ENCODE measurements at places on chromosomes 3 and 15.

GRCh38 chr3:41521010-41521655, 321.8 kb downstream of the CTNNB1 start:
- no peak for DNase-seq

GRCh38 chr3:159252772-159253384, 451.0 kb downstream of the MFSD1 start:
- DNase-seq: no peak

GRCh38 chr3:125108833-125109535, 53.2 kb upstream of the HEG1 start:
- DNase-seq: no peak

GRCh38 chr3:49716169-49716568, 3.3 kb downstream of the AMIGO3 start:
- no peak for DNase-seq

DNA sequence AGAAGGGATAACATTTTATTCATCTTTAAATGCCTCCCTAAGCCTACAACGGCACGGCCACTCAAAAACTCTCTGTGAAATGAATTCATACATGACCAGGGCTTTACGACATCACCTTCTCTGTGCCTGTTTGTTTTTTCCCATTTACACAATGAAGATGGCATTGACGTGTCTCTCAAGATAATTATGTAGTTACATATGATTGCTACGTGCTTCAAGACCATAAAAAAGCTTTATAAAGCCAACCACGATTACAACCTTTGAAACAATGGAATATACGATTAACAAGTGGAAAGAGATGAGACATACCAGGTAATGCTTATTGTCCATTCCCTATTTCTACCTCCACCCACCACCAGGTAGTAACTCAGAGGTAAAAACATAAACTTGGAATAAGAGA, 168.4 kb downstream of the P3H2 start:
- DNase-seq: no peak

DNA sequence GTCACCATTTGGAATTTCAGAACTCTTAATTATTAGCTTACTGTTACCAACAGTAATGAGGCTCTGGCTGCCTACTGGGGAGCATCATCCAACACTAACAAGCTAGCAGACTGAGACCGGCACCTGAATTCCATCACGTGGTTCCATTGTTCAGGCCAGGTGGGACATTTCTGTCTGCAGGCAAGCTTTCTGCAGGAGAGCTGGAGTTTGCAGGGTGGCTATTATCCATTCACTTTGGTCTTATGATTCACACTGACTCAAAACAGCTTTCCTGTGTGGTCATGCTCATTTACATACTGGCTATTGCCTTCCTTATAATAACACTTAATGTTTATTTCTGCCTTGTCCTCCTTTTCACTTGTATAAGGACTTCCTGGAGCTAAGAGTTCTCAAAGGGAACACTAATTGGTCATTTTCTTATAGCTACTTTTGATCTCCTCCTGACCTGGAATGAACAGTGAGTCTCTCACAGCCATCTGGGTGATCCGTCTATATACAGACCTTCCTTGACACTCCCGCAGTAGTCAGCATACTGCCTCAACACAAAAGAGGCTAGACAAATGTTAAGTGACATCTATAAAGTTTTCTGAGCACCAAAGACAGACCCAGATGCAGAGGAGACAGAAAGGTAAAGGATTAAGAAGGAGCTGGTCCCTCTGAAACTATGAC, 695.4 kb downstream of the FHIT start:
- DNase-seq: no peak

- DNase-seq: peak; percentile 73
Observed at GRCh38 chr3:183428447-183429211, at the start of gene MCF2L2. MCF2L2 (minus strand) TSS chr3:183428619; CDS start chr3:183427977, 642 bp downstream.

GRCh38 chr3:136626493-136626892, 125.7 kb downstream of the STAG1 start:
- no peak for DNase-seq

GRCh38 chr15:90022905-90023700, 22.0 kb downstream of the ZNF710 start:
- no peak for DNase-seq

DNA sequence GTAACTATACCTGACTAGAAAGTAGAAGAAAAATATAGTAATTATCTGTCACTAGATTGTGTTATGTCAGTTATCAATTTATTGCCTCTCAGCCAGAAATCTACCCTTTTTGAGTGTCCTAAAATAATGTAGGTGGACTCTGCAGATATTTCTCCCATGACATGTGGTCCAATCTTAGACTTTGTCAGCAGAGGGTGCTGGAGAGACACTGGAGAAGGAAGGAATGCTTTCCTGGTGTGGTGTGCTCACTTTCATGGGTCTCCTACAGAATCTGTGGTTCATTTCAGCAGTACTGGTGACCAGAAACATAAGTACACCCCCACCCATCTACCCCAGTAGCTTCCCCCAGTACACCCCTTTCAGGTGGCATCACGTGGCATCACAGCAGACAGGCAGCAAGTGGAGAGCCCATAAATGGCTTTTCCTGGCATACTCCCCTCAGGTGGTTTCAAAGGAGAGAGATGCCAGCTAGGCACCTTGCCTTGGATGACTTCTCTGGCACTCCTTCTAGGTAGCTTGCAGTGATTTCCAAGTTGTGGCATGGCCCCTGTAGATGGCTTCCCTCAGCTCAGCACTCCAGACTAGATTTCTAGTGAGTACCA, 114.7 kb downstream of the GADL1 start:
- no peak for DNase-seq

DNA sequence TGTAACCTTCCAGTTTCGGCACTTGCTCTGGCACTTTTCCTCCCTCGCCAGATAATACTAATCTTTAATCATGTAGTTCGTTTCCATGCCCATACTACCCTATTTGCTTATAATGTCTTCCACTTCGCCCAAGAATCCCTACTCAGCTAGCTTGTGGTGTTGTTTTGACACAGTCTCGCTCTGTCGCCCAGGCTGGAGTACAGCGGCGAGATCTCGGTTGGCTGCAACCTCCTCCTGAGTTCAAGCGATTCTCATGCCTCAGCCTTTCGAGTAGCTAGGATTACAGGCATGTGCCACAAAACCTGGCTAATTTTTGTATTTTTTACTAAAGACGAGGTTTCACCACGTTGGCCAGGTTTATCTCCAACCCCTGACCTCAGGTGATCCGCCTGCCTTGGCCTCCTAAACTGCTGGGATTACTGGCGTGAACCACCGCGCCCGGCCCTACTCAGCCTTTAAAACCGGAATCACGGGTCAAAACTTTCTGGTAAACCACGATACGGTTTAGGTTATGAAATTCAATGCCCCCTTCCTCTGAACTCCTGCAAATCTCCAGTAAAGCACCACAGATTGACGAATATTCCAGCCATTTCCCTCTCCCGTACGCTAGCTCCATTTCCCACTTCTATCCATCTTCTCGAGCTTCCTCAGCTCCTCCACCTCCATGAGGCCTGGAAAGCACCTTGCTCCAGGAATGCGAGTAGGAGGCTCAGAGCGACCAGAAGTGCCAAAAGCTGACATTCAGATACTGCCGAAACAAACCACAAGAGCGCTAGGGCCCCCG, 878 bp upstream of the RAD51 start:
- DNase-seq: no peak

DNA sequence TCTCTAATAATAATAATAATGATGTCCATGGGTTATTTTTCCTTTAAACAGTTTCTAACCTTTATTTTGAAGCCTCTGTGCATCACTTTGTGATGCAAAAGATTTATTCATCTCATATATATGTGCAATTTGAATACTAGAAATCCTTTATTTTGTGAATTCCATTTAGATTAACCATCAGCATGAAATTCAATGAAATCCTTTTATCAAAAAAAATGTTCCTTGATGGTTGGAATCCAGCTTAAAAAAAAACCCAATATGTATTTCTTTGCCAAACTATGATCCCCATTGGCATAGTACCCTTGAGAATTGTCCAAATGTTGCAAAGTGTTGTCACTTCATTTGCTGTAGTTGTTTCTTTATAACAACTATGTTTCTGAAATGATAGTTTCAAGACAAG, 7.4 kb downstream of the TBC1D23 start:
- DNase-seq: no peak

DNA sequence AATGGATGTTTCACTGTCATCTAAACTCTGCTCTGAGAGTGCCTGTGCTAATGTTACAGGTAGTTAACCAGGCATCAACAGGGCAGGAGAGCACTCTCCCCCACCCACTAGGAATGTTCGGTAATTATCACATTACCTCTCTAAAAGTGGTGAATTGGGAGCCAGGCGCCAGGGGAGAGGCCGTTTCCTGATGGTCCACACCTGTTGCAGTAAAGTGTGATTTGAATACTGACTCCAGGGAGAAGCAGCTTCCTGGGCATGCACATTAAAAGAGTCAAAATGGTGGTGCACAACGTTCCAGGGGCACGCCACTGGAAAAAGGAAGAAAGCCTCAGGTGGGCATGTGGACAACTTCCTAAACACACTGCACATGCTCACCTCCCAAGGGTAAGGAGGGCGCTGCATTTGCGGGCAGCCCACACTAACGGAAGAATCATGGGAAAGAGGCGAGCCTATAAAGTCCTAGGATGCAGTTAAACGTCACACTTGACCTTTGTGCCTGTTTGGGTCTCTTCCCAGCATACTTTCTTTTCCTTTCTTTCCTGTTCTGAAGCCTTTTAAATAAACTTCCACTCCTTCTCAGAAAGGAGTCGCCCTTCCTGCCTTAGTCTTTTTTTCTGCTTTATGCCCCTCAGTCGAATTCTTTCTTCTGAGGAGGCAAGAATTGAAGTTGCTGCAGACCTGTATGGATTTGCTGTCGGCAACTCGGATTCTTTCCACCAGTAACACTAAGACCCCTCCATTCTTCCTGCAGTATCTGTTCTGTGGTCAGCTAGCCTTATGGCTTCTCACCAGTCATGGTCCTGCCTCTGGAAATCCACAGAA, 28.9 kb upstream of the GPD1L start:
- DNase-seq: no peak

GRCh38 chr3:137987723-137988122, 22.2 kb upstream of the CLDN18 start:
- no peak for DNase-seq

- no peak for DNase-seq
Observed at GRCh38 chr3:94285872-94286271, 223.0 kb downstream of the NSUN3 start.

DNA sequence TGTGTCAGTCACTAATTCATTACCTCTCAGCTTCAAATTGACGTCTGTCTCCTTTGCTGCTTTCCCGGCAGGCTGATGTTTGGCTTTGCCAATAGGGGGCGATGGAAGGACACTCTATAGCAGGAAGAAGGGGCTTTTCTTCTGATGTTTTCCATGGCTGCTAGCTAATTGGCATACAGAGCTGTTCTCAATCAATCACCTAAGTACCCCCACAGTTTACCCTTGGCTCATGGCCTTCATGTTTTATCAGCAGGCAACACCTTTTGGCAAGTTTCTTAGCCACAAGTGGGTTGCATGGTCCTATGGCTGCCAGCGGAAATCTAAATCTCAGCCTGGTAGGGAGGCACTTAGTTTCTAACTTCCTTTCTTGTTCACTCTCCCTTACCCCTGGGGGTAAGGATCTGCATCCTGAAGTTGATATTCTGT, 45.0 kb downstream of the ESYT3 start:
- DNase-seq: no peak

DNA sequence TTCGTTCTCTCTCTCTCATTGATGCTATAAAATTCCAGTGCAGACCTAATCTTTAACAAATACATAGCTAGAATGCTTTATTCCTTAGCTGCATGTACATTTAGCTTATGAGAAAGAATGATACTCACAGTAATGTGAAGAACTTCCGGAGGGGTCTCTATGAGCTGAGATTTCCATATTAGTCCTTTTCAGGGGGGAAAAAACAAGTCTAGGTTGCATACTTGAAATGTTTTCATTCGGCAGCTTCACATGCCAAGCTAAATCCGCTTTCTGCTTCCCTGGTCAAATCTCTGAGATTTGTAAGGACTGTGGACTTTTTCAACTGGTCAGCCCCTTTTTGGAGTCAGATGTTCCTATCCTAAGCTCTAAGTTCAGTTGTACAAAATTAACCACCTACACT, 111.5 kb upstream of the COL8A1 start:
- DNase-seq: no peak

DNA sequence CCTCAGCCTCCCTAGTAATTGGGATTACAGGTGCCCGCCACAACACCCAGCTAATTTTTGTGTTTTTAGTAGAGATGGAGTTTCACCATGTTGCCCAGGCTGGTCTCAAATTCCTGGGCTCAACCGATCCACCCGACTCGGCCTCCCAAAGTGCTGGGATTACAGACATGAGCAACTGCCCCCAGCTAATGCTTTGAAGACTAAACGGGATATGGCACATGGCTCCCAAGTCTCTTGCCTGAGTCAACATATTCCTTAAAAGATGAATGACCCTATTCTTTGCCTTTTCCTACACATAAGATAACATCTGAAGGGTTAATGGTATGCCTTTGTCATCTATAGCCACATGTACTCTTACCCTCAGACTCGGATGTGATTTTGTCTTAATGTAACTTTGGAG, 38.4 kb upstream of the NEDD4 start:
- no peak for DNase-seq
